Activated CD4-positive, alpha-beta T cell treated with anti-CD3 and anti-CD28 coated beads for 36 hours (primary cell): ENCODE measurements at places on chromosomes 5 and 9.

GRCh38 chr5:38569180-38569579 lies 12.7 kb upstream of the LIFR start:
- DNase-seq: no peak

GRCh38 chr9:80560976-80561375 lies 989.2 kb downstream of the TLE4 start:
- no peak for DNase-seq

GRCh38 chr5:74105126-74105780 lies 479.3 kb downstream of the ARHGEF28 start:
- no peak for DNase-seq

DNA sequence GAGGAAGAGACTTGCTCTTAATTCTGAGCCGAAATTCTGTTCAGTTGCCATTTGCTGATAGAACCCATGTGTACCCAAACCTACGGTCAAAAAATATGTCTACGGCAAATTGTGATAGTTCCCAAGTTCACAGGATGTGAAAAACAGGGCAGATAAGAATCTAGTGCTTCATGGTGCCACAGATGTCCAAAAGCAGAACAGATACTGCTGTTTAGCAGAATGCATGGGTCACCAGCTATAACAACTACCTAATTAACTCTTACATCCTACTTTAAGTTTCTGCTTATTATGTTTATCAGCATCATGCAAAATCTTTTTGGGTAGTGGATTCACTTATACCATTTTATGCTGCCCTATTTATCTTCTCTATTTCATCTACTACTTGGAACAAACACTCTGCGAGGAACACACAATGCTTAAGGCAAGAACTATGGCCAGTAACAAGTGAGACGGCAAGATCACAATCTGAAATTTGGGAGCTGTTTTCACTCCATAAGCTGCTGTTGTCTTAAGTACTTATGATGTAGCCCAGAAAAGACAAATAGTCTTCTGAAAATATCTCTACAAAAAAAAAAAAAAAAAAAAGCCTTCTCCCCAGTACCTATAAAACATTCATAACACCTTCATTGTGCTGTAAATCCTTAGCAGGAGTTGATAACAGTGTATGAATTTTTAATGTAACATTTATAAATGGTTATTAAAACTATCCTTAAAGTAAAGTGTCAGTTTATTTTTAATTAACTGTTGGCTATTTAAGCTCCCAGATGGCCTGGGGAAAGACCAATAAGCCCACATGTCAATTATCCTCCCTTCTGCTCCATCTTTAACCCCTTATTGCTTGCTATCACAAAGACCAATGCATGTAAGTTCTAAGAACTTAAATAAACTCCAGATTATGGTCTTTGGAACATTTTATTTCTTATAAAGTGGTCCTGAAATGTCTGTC lies 232.3 kb downstream of the TLR4 start:
- DNase-seq: no peak

GRCh38 chr5:41509399-41510175 lies 814 bp downstream of the PLCXD3 start:
- no peak for DNase-seq

DNA sequence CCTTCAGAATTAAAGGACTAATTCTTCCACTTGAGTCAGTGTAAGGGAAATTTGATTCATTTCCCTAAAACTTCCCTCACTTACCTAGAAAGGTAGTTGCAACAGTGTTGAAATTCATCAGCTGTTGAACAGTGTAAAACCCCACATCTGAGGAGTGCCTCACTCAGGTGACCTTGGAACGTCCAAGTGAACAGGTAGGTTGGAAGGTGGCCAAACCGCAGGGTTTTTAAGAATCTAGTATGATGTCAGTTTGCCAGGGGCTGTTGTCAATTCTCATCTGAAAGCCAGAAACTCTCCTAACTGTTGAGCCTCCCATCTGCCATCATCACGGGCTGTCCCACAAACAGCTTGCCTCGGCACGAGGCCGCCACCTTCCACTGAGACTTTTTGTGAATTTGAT lies 105.7 kb downstream of the TMEM174 start:
- no peak for DNase-seq

DNA sequence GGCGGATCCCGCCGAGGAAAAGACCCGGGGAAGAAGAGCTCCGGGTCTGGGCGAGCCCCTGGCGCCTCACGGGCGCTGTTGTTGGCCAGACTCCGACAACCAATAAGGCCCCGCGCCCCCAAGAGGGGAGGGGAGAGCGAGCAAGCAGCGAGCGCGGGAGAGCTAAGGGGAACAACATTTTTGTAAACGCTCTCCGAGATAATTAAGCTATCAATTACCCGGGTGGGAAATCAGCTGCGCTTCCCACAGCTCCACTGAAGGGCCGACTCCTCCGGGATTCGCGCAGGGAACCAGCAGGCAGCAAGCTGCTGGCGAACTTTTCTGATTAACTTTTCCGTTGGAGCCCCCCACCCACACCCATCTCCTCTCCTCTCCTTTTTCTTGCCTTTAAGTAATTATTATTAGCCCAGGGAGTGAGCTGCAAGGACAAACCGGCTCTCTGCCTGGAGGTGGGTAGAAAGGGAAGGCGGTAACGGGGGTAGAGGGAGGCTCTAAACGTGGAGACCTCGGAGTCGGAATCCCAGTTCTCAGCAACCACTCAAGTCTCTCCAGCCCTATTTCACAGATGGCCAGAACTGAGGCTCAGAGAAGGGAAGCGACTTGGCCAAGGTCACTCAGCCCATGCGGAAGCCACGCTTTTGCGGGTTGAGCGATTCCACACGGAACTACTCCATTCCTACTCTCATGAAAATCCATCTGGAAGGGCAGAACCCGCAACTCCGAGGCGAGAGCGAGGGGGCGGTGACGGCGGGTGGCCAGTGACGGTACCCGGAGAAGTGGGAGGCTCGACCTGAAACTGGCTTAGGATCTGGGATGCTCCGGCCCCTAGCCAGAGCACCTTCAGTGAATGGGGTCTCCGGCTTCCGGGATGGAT lies 1.3 kb downstream of the ASTN2 start:
- DNase-seq: peak; percentile 8
